ENCODE measurements at places on chromosomes 11 and 22.

DNA sequence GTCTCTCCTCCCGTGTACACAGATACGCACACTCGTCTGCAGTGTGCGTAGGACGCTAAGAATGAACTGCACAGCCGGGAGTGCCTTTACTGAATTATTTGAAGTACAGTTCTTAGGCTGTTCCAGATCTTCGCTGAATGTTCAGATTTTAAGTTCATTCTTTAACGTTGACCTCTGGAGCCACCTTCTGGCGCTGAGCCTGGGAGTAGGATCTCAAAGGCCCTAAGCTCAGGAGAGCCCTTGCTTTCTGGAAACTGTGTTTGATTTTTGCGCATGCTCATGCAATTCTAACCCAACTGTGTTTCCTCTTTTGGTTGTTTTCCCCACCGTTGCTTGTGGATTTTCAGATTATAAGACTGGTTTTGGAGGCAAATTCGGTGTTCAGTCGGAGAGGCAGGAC lies 22.8 kb downstream of the CTTN start:
- no peak for DNase-seq

DNA sequence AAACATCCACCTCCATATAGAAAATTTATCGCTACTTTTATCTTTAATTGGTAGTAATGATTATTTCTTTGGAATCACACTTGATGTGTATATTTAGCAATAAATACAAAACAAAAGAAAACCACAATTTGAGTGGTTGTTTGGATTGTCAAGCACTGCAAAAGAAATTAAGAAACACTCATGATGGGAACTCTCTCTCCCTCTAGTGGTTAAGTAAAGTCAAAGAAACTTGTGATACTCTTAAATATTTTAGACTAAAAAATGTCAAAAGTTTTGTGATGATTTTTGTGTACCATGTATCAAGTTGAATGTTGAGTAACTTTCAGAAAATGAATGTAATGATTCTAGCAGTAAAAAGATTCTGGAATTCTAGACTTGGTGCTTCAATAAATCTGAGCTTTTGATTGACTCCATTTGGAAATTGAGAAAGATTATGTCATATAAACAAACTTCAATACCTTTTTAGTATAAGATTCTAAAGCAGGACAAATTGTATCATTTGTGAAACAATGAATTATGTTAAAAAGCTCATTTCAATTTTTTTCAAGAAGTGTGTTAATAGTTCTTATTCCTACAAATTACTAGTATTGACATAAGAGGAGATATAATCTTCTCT lies 20.8 kb downstream of the MUC15 start:
- no peak for DNase-seq

GRCh38 chr11:93668171-93668570 lies 6.7 kb downstream of the CEP295 start:
- no peak for DNase-seq

DNA sequence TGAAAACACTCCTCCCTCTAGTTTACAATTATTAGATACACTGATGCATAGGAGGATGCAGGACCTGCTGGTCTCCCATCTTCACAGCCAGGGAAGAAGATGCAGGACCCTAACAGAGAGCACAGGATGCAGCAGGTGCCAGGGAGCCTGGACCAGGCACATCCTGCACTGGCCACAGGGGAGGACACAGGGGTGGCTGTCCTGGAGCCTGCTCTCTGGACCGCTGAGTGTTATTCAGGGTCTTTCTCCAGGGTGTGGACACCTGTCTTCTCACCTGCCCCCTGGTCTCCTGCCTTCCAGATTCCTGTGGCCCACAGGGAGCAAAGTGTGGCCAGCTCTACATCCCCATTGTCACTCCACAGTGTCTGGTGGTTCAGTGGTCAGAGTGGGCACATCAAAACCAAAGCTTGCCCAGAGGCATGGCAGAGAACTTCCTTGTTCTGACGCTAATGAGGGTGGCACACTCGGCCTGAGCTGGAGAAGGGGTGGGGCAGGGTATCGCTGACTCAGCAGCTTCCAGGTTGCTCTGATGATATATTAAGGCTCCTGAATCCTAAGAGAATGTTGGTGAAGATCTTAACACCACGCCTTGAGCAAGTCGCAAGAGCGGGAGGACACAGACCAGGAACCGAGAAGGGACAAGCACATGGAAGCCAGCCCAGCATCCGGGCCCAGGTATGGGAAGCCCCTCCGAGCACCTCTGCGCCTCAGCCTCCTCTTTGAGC lies at the start of gene APOBEC3A:
Gene APOBEC3A (plus strand): TSS at position 564 of the 725 bp plus-strand sequence. CDS start 83 bp downstream, at position 647.
- DNase-seq, result no peak

DNA sequence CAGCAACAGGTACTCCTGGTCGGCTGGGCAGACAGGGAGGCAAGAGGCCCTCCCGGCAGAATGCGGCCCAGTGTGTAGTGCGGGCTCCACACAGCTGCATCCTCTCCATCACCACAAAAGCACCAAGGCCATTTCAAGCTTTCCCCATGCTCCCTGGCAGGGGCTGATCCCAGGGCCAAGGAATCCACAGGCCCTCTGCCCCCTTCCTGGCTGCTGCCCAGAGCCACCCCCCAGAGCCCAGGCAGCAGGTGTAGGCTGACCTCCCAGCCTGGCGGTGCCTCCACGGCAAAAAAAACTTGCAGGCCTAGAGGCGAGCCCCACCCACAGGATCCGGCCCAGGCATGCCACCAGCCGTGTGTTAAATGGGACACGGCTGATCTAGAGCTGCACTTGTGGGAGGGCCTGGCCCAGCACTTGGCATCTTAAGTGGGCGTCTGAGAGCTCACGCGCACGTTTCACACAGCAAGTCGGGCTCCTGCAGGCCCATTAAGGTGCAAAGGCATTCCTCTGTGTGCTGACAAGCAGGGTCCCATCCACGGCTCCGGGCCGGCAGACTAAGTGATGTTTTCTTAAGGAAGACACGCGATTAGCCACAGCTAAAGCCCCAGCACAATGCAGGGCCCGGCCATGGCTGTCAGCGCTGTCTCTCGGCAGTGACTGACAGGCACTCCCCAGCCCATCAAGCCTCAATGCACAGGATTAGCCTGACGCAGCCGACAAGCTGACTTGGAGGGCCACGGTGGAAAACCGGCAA lies 19.8 kb upstream of the GNB1L start:
- DNase-seq, result no peak

- no peak for DNase-seq
Observed at GRCh38 chr11:17382046-17382728, 6.3 kb downstream of the KCNJ11 start.

DNA sequence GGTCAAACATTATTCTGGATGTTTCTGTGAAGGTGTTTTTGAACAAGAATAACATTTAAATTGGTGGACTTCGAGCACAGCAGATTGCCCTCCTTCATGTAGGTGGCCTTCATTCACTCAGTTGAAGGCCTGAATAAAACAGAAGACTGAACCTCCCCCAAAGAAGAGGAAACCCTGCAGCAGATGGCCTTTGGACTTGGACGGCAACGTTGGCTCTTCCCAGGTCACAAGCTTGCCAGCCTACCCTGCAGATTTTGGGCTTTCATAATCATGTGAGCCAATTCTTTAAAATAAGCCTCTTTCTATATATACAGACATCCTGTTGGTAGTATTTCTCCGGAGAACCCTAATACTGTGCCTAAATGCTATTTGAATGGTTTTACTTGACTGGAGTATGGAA lies 432.2 kb upstream of the NARS2 start:
- DNase-seq, result no peak

DNA sequence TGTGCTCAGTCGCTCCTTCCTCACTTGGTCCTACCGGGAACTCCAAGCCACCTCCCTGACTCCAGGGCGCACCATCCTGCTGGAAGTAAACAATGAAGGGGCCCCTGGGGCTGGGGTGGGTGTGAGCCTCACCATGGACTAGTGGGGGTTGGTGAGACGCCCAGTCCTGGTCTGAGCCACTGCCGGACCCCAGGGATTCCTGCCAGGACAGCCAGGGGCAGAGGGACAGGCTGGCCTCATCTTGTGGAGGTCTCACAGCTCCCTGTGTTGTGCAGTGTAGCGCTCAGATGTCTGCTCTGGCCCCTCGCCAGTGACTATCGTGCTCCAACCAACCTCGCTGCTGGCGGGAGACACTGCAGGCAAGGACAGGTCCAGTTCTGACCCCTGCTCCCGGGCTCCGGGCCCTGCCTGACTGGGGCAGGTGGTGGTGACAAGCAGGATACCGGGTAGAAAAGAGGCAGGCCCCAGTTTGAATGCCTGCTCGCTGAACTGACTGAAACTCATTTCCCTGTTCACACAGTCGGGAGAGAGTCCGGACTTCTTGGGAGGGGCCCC lies 1021.4 kb downstream of the BRD1 start:
- DNase-seq, result no peak

DNA sequence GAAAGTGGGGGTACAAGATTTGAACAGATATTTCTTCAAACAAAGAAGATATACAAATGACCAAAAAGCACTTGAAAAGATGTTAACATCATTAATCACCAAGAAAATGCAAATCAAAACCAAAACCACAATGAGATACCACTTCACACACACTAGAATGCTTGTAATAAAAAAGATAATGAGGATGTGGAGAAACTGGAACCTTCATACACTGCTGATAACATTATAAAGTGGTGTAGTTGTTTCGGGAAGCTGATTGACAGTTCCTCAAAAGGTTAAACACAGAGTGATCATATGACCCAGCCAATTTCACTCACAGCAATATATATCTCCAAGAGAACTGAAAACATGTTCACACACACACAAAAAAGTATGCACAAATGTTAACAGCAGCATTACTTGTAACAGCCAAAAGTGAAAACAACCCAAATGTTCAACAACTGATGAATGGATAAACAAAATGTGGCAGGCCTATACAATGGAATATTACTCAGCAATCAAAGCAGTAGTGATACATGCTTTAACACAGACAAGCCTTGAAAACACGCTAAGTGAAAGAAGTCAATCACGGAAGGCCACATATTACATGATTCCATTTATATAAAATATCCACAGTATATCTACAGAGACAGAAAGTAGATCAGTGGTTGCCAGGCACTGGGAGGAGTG lies 15.1 kb downstream of the PITPNB start:
- DNase-seq, result no peak

DNA sequence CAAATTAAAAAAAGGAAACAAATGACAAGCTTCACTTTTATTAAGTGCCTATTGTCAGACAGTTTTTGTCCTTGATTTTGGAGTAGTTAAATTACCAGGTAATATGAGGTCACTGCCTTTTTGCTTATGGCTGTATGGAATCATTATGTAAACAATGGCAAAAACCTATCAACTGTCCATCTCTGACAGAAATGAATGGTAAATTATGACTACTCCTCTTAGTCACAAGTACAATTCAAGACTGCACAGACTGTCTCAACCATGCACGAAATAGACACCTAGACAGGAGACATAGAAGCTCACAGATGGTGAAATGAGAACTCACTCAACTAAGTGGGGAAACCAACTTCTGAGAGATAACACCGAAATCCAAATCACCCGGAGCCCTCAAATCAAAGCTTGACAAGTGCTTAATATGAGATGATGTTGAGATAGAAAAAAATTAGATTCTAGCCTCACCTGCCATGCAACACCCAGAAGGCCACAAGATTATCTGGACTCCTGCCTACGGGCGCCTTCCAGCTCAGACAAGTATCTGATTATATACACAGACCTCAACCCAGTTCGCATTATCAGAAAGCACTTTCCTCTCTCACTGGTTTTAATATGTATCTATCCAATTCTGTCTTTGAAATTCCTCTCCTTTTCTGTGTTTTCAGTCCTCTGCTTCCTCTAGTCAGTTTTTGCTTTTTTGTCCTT lies 199.3 kb downstream of the CADM1 start:
- DNase-seq, result no peak

GRCh38 chr11:119728211-119728626 lies 781 bp downstream of the NECTIN1 start:
- DNase-seq, result no peak

DNA sequence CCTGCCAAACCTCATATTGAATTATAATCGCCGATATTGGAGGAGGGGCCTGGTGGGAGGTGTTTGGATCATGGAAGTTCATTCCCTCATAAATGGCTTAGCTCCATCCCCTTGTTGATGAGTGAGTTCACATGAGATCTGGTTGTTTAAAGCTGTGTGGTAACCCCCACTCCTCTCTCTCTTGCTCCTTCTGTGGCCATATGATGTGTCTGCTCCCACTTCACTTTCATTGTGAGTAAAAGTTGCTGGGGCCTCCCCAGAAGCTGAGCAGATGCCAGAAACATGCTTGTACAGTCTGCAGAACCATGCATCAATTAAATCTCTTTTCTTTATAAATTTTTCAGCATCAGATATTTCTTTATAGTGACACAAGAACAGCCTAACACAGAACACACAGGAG lies 929.0 kb upstream of the FAT3 start:
- DNase-seq, result no peak

DNA sequence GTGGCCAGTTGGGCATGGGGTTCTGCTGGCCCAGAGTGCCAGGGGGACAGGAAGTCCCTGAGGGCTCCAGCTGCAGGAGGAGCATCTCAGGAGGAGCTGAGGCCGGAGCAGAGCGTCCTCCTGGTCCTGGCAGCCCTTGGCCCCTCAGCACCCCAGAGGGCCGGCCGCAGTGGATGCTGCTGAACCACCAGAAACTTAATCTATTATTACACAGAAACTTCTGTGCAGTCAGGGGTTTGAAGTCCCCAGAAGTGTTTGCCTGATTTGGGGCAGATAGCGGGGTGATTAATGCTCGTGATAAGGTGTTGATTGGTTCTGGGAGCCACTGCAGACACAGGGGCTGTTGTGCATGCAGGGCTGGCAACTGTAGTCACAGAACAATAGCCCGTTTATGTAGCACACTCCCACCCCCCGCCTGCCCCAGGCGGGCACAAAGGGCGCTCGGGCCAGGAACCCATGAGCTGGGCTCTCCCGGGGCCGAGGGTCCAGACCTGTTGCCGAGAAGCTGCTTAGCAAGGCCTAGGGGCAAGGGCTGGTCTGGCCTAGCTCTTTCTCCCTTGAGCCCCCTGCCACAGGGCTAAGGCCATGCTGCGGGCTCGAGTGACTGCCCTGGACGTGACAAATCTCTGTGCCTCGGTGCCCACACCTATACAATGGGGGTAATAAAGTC lies 29.0 kb upstream of the KCNQ1OT1 start:
- DNase-seq, result no peak

- no peak for DNase-seq
Observed at GRCh38 chr11:73521621-73522020, 76.3 kb downstream of the FAM168A start.

DNA sequence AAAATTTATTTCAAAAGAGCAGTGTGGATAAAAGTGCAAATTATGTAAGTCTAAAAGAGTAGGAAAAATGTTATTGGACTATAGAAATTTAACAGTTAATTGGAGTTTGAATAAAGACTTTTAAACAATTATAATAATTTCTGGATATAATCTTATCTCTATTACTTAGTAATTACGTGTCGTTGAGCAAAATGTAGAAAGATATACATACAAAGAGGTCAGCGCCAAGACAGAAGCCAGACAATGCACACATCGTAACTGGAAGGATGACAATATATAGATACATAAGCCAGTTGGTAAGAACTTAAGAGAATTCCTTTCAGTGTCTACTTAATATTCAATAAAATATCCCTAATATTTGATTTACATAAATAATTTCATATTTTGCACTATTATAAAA lies 157.0 kb downstream of the LUZP2 start:
- no peak for DNase-seq

GRCh38 chr22:26777156-26777801 lies 119.9 kb downstream of the MIAT start:
- peak; percentile 57 for DNase-seq

- DNase-seq, result no peak
Observed at GRCh38 chr11:69489746-69490365, 8.4 kb downstream of the LINC01488 start.
